CD4-positive, alpha-beta memory T cell (primary cell): ENCODE measurements at places on chromosomes 11 and 22. TPM values are rescaled to one million over a fixed set of nuclear protein-coding genes. Genes with fewer than 3 reads are reported as not detected.

GRCh38 chr11:110432713-110433392 is 3.1 kb downstream of the FDX1 start:
- DNase-seq: no peak

GRCh38 chr11:122979815-122980595 is 1.6 kb downstream of the BSX start:
- no peak for DNase-seq

DNA sequence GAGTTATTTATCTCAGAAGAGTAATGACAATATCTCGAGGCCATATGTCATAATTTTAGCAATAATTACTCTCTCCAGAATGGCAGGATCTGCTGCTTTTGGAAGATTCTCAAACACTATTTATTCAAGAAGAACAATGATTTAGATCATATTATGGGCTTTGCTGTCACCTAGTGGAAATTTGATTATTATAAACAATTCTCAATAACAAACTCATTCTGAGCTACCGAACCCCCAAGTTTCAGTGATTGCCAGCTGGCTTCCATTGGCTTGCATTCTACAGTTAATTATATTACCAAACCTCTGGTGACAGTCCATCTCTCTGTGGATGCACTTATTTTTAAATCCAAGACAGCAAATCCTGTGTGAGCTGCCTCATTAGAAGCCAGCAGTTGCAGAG is 27.9 kb upstream of the SLC36A4 start:
- DNase-seq: peak; percentile 23

- DNase-seq: peak; percentile 33
Measured at GRCh38 chr22:41619979-41620588, 759 bp downstream of the DESI1 start.

NAALAD2 gene
- total RNA-seq: not detected

CKAP5 gene
- total RNA-seq: 47.8 TPM

PGA5 gene
- not detected for total RNA-seq

MPPED2 gene
- total RNA-seq: not detected
